Naive thymus-derived CD4-positive, alpha-beta T cell (primary cell): ENCODE measurements at places on chromosomes 16 and 17.

DNA sequence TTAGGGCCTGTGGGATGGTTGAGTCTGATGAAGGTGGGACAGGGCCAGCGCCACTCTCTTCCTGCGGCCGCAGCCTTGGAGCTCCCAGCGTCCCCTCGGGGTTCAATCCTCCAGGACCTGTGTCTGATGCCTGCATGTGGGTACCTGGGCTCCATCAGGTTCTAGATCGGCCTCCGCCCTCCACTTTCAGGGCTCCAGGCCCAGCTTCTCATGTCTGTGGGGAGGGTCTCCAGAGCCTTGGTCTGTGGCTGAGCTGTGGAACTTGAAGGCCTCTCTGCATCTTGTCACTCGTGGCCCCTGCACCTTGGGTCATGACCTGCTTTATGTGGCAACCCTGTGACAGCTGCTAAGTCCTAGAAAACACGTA, 89.8 kb upstream of the ZNF750 start:
- no peak for DNase-seq

- no peak for DNase-seq
These were observed 50.7 kb upstream of the ADCY7 start for GRCh38 chr16:50215680-50216079.

GRCh38 chr16:4067262-4068001, 48.8 kb downstream of the ADCY9 start:
- no peak for DNase-seq

GRCh38 chr16:2912330-2913199, 834 bp downstream of the FLYWCH1 start:
- peak; percentile 34 for DNase-seq

GRCh38 chr17:71398800-71399219, 722.0 kb upstream of the SOX9 start:
- no peak for DNase-seq

GRCh38 chr17:64498308-64499203, 1.7 kb upstream of the POLG2 start:
- DNase-seq, result no peak

DNA sequence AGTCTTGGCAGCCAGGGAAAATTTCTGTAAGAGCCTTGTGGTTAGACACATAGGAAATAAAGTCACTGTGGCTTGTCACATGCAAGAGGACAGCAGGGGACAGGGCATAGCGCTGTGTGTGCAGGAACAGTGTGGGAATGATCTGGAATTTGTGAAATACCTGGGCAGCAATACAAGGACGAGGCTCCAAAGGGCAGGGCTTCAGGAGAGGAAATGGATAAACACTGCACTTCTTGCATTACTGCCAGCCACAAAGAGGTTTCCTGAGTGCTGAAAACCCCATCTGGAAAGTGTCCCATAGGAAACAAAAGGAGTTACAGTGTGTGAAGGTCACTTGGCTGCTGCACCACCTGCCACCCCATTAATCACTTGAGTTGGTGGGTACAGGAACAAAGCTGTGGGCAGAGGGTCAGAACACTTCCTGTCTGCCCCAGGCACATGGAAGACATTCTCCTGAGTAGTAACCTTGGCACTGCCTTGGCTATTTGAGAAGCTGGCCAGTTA, 12.1 kb upstream of the HP start:
- no peak for DNase-seq

DNA sequence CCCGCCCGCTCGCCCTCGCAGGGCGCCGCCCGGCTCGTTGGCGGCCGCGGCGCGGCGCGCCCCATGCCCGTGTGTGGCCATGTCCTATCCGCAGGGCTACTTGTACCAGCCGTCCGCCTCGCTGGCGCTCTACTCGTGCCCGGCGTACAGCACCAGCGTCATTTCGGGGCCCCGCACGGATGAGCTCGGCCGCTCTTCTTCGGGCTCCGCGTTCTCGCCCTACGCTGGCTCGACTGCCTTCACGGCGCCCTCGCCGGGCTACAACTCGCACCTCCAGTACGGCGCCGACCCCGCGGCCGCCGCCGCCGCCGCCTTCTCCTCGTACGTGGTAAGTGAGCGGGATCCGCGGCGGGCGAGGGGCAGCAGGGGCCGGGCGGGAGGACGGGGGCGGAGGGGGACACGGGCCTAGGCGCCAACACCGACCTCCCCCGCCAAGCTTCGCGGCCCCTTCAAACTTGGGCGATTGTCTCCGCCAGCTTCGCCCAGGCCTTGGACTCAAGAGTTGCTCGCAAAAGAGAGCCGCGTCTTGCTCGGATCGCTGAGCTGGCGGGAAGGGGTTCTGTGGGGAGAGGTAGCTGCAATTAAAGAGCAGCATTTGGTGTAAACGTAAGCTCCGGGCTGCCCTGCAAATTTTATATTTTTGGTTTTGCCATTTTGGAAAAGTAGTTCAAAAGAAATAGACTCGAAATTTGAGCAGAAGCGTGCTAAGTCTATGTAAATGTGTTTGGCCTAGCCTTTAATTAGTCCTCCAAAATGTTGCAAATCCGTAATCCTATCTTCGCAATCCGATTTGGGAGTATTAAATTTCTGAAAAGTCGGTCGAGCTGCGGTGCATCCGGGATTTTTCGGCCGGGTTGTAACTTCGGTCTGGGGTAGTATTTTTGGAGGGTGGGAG, 702 bp downstream of the IRX5 start:
- no peak for DNase-seq

DNA sequence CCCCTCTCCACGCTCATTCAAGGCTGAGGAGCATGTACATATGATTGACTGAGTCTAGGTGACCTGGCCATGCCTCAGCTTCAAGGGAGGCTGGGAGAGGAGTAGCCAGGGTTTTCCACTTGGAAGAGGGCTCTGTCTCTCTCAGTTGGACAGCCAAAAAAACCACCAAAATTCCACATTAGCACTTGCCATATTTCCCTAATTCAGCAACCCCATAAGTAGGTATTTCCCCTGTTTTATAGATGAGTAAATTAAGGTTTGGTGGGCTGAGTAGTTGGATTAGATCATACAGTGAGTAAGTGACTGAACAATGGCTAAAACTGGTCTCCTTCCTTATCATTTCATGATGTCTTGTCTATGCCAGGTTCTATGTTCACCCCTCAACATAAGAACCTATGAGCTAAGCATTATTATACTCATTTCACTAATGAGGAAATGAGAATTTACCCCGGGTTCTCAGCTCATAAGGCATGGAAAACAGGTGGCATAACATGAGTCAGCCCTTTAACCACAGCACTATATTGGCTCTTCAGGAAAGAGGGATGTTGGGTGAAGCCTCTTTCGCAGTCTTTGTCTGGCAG, 68.0 kb upstream of the GAS7 start:
- no peak for DNase-seq

- no peak for DNase-seq
These were observed 71.6 kb downstream of the WIPI1 start for GRCh38 chr17:68385490-68386215.
